ENCODE measurements at places on chromosomes 1 and 21. TPM values are rescaled to one million over a fixed set of nuclear protein-coding genes. Genes with fewer than 3 reads are reported as not detected.

The TNFRSF25 gene
- 1.1 TPM for total RNA-seq

The PLA2G5 gene
- 2.7 TPM for total RNA-seq

The LCE1D gene
- not detected for total RNA-seq

The STUM gene
- not detected for total RNA-seq

The TUFT1 gene
- 5.3 TPM for total RNA-seq

The CBS gene
- total RNA-seq, result 200 TPM

The C1orf87 gene
- not detected for total RNA-seq

The TAL1 gene
- total RNA-seq, result 2.4 TPM

The B4GALT2 gene
- 19.1 TPM for total RNA-seq

The KCNK1 gene
- 1.1 TPM for total RNA-seq

The SEC16B gene
- 16.4 TPM for total RNA-seq

The HENMT1 gene
- 1.2 TPM for total RNA-seq

DNA sequence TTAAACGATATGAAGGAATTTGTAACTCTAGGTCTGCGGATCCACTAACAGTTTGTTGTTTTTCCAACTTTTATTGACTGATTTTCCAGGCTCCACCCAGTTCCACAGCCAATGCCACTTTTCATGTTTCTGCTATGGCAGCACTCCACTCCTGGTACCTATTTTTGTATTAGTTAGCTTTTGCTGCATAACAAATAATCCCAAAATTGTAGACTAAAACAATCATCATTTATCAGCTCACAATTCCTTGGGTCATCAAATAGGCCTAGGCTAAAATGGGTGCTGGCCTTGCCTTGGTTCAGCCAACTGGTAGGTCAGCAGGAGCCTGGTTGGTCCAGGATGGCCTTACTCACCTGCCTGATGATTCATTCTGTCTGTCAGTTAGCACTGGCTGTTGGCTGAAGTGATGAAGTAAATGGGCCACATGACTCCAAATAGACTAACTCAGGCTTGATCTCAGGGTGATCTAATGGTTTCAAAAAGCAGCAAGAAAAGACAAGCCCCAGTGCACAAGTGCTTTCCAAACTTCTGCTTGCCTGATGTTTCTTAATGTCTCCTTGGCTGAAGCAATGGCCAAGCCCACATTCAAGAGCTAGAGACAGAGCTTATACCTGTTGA is 3.2 kb upstream of the C8B start:
- no peaks in the 10 kb centered on the region for H3K36me3 ChIP-seq
- H3K4me1 ChIP-seq, result no peaks in the 10 kb centered on the region
- DNase-seq, result no peak
- no peak overlapping the region for H3K4me3 ChIP-seq

- DNase-seq, result no peak
- H3K4me3 ChIP-seq, result no peak overlapping the region
- H3K27me3 ChIP-seq, result no peaks in the 10 kb centered on the region
- no peaks in the 10 kb centered on the region for H3K4me1 ChIP-seq
Observed at GRCh38 chr1:19391596-19391981, 79.5 kb downstream of the SLC66A1 start.

DNA sequence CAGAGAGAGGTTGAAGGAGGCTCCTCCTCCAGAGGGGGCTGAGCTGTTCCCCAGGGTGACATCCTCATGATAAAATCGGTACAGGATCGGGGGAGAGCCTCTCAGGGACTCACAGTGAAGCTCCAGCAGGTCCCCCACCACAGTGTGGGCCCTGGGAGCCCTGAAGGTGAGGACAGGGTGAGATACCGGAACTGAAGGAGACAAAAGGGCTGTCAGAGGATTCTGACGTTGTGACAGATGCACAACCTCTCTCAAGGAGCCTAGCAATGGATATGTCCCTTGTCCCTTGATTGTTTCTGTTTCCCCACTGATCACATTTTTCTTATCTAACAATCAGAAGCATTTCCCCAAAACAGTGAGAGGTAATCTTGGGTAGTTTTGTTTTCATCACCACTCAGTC is 5.2 kb downstream of the FCRL3 start:
- no peak overlapping the region for H3K4me3 ChIP-seq
- no peak for DNase-seq
- H3K27me3 ChIP-seq, result no peaks in the 10 kb centered on the region
- no peaks in the 10 kb centered on the region for H3K4me1 ChIP-seq
- no peaks in the 10 kb centered on the region for H3K36me3 ChIP-seq
- no peak overlapping the region for H3K27ac ChIP-seq

- no peak overlapping the region for H3K27ac ChIP-seq
- DNase-seq, result no peak
- no peaks in the 10 kb centered on the region for H3K36me3 ChIP-seq
- no peaks in the 10 kb centered on the region for H3K27me3 ChIP-seq
- no peak overlapping the region for H3K4me3 ChIP-seq
- H3K4me1 ChIP-seq, result no peaks in the 10 kb centered on the region
Observed at GRCh38 chr1:35935442-35936388, 4.8 kb downstream of the AGO3 start.

GRCh38 chr1:2431103-2431502 is 18.7 kb upstream of the PEX10 start:
- H3K27ac ChIP-seq, result no peak overlapping the region
- no peaks in the 10 kb centered on the region for H3K27me3 ChIP-seq
- no peak overlapping the region for H3K4me3 ChIP-seq
- DNase-seq, result no peak
- no peaks in the 10 kb centered on the region for H3K4me1 ChIP-seq
- no peaks in the 10 kb centered on the region for H3K36me3 ChIP-seq

DNA sequence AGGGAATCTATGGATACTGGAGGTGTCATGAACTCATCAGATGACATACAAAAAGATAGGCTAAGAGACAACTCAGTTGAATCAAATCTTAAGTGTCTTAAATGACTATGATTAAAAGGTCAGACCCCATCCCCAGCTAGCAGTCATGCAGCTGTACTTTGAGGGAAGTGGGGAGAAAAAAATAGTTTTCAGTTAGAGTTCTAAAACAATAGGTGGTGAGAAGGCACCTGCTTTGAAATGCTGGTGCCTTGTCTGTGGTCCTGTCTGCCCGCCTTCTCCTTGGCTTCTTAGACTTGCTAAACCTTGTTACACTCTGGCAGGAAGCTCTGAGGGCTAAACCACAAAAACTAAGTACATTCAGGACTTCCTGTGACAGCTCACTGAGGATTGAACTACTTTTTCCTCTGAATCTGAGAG is 15.3 kb downstream of the CD2 start:
- DNase-seq, result no peak
- H3K4me1 ChIP-seq, result no peaks in the 10 kb centered on the region
- H3K4me3 ChIP-seq, result no peak overlapping the region
- H3K27ac ChIP-seq, result no peak overlapping the region
- H3K27me3 ChIP-seq, result no peaks in the 10 kb centered on the region

GRCh38 chr1:20126041-20126805 is 6.9 kb upstream of the PLA2G2D start:
- H3K36me3 ChIP-seq, result no peaks in the 10 kb centered on the region
- peak; percentile 16 for DNase-seq
- no peak overlapping the region for H3K27ac ChIP-seq
- no peaks in the 10 kb centered on the region for H3K4me1 ChIP-seq
- H3K4me3 ChIP-seq, result no peak overlapping the region

- H3K4me1 ChIP-seq, result no peaks in the 10 kb centered on the region
- H3K27me3 ChIP-seq, result no peaks in the 10 kb centered on the region
- no peak overlapping the region for H3K4me3 ChIP-seq
Observed at GRCh38 chr21:45891388-45892155, 90.0 kb upstream of the COL6A1 start.

GRCh38 chr1:16165073-16165364 is 9.2 kb upstream of the EPHA2 start:
- no peaks in the 10 kb centered on the region for H3K36me3 ChIP-seq
- H3K4me1 ChIP-seq, result no peaks in the 10 kb centered on the region
- H3K27ac ChIP-seq, result no peak overlapping the region
- no peak for DNase-seq
- no peak overlapping the region for H3K4me3 ChIP-seq

DNA sequence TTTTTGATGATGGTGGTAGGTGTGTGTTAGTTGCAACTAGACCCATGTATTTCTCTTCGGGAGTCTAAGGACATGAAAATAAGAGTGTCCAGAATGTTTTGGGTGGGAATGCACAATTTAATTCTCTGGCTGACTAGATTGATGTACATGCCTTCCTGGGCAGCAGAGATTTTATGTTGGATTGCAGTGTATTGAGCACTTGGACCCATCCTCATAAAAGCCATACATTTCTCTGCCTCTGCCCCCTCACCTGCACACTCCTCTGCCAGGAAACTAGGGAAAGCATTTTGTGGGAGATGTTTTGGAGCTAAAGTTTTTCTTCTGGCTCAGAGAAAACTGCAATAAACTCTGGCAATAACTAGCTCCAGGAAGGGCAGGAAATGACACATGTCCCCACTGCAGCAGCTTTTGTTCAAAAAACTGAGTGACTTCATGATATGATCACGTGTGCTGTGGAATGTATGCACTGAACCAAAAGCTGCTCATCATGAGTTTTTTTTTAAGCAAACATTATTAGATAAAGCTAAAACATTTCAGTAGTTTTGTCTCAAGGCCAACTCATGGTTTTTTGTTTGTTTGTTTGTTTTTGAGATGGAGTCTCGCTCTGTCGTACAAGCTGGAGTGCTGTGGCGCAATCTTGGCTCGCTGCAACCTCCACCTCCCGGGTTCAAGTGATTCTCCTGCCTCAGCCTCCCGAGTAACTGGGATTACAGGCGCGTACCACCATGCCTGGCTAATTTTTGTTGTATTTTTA is 17.6 kb downstream of the RIT1 start:
- peak overlapping the region; percentile 37 for H3K27ac ChIP-seq
- H3K36me3 ChIP-seq, result no peaks in the 10 kb centered on the region
- H3K27me3 ChIP-seq, result no peaks in the 10 kb centered on the region
- H3K4me1 ChIP-seq, result no peaks in the 10 kb centered on the region
- no peak for DNase-seq

GRCh38 chr1:31549809-31550620 is 26.3 kb upstream of the TINAGL1 start:
- H3K27me3 ChIP-seq, result no peaks in the 10 kb centered on the region
- H3K4me1 ChIP-seq, result peaks cover 16% of the 10 kb centered on the region
- H3K36me3 ChIP-seq, result no peaks in the 10 kb centered on the region
- no peak overlapping the region for H3K4me3 ChIP-seq

GRCh38 chr21:17799414-17800164 is 19.6 kb downstream of the C21orf91 start:
- DNase-seq, result no peak
- no peak overlapping the region for H3K4me3 ChIP-seq
- no peaks in the 10 kb centered on the region for H3K27me3 ChIP-seq

GRCh38 chr1:111553196-111553595 is 49.8 kb upstream of the ADORA3 start:
- no peaks in the 10 kb centered on the region for H3K36me3 ChIP-seq
- H3K4me1 ChIP-seq, result no peaks in the 10 kb centered on the region
- DNase-seq, result no peak

GRCh38 chr1:175167861-175168260 is 24.7 kb downstream of the KIAA0040 start:
- DNase-seq, result no peak
- peaks cover 2% of the 10 kb centered on the region for H3K36me3 ChIP-seq
- no peaks in the 10 kb centered on the region for H3K27me3 ChIP-seq
- H3K4me3 ChIP-seq, result no peak overlapping the region
- no peak overlapping the region for H3K27ac ChIP-seq

- H3K27me3 ChIP-seq, result no peaks in the 10 kb centered on the region
- no peak overlapping the region for H3K27ac ChIP-seq
- DNase-seq, result no peak
- no peaks in the 10 kb centered on the region for H3K36me3 ChIP-seq
- peaks cover 5% of the 10 kb centered on the region for H3K4me1 ChIP-seq
Observed at GRCh38 chr1:207847116-207847515, 63.8 kb downstream of the CD34 start.

DNA sequence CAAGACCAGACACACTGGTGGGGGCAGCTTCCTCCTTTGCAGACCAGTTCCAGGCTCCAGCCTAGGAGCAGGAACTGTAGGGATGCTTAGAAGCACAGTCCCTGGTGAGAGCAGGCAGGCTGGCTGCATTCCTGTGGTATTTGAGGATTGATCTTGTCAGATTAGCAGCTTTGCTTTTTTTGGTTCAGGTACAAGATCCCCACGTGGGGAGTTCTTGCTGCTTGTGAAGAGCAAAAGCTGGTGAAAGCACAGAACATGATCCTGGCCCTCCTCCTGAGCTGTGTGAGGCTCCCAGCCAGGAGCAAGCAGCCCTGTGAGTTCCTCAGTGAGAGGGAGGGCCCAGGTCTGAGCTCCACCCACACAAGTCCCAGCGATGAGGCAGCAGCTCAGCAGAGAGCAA is 75.3 kb upstream of the ARTN start:
- H3K4me3 ChIP-seq, result no peak overlapping the region
- no peak for DNase-seq
- no peaks in the 10 kb centered on the region for H3K4me1 ChIP-seq
- H3K27me3 ChIP-seq, result no peaks in the 10 kb centered on the region
- H3K36me3 ChIP-seq, result no peaks in the 10 kb centered on the region
- H3K27ac ChIP-seq, result no peak overlapping the region

GRCh38 chr1:233025567-233025966 is 75.2 kb downstream of the NTPCR start:
- DNase-seq, result no peak
- H3K27ac ChIP-seq, result no peak overlapping the region

GRCh38 chr1:190001187-190001586 is 476.5 kb downstream of the BRINP3 start:
- no peak for DNase-seq

- no peak overlapping the region for H3K4me3 ChIP-seq
- H3K27ac ChIP-seq, result no peak overlapping the region
- H3K4me1 ChIP-seq, result no peaks in the 10 kb centered on the region
- no peak for DNase-seq
- no peaks in the 10 kb centered on the region for H3K27me3 ChIP-seq
Observed at GRCh38 chr1:233547726-233548125, 66.2 kb upstream of the KCNK1 start.

DNA sequence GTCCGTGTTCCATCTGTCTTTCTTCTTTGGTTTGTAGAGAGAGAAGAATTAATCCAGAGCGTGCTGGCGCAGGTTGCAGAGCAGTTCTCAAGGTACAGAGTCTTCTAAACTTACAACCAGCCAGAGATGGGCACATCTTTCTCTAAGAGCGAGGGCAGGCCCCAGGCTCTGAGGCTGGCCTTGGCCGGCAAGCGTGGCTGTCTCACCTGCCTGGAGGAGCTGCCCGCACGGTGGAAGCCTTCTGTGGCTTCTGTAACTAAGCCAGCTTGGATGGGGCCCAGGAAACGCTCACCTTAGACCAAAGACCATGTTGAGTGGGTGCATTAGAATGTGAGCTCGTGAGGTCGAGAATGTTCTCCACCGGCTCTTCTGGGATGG is 78.6 kb downstream of the PDE9A start:
- H3K4me1 ChIP-seq, result no peaks in the 10 kb centered on the region
- no peak overlapping the region for H3K4me3 ChIP-seq
- H3K27ac ChIP-seq, result no peak overlapping the region
- no peaks in the 10 kb centered on the region for H3K27me3 ChIP-seq
- DNase-seq, result no peak

GRCh38 chr1:3656450-3657095 is 4.3 kb downstream of the TP73 start:
- no peaks in the 10 kb centered on the region for H3K27me3 ChIP-seq
- no peak overlapping the region for H3K27ac ChIP-seq
- H3K4me1 ChIP-seq, result no peaks in the 10 kb centered on the region

- H3K4me3 ChIP-seq, result peak overlapping the region; percentile 34
- peaks cover 36% of the 10 kb centered on the region for H3K27me3 ChIP-seq
- no peak overlapping the region for H3K27ac ChIP-seq
- H3K4me1 ChIP-seq, result no peaks in the 10 kb centered on the region
- H3K36me3 ChIP-seq, result no peaks in the 10 kb centered on the region
- DNase-seq, result no peak
Observed at GRCh38 chr1:114152508-114153260, 985 bp downstream of the SYT6 start.

All from right lobe of liver (tissue), 6 donors.